Activated naive CD8-positive, alpha-beta T cell treated with anti-CD3 and anti-CD28 coated beads for 36 hours (primary cell): ENCODE measurements at places on chromosomes 6 and 20. TPM values are rescaled to one million over a fixed set of nuclear protein-coding genes. Genes with fewer than 3 reads are reported as not detected.

The B3GALT4 gene
- total RNA-seq: 2.1 TPM

The ZSWIM3 gene
- 3.5 TPM for total RNA-seq

The CFAP61 gene
- total RNA-seq: not detected

The CRISP2 gene
- total RNA-seq: not detected

The NTSR1 gene
- not detected for total RNA-seq

The PM20D2 gene
- 27.5 TPM for total RNA-seq

The GTSF1L gene
- total RNA-seq: not detected

The ARMC2 gene
- total RNA-seq: 3.5 TPM

The ELOVL4 gene
- 1.7 TPM for total RNA-seq

The TGM3 gene
- not detected for total RNA-seq

The TOX2 gene
- 0.52 TPM for total RNA-seq

The TCP1 gene
- 631 TPM for total RNA-seq

The EDN1 gene
- total RNA-seq: not detected

The TDRD6 gene
- total RNA-seq: not detected

The C20orf204 gene
- total RNA-seq: 2.5 TPM

The NUDT3 gene
- total RNA-seq: 18.1 TPM

The ABHD16B gene
- total RNA-seq: not detected

The OARD1 gene
- total RNA-seq: 43.7 TPM

The HLA-DMB gene
- total RNA-seq: 6.1 TPM

The SRSF12 gene
- total RNA-seq: 0.78 TPM

The TPD52L1 gene
- total RNA-seq: 0.40 TPM

The HLA-DQB2 gene
- total RNA-seq: 0.54 TPM

The MRAP2 gene
- total RNA-seq: not detected

The SNX9 gene
- total RNA-seq: 64.4 TPM

The SLC17A1 gene
- total RNA-seq: not detected

The CLPSL1 gene
- not detected for total RNA-seq

The CDH26 gene
- total RNA-seq: 0.66 TPM

The SLC22A3 gene
- not detected for total RNA-seq

The PHACTR1 gene
- 0.72 TPM for total RNA-seq

The VSTM2L gene
- total RNA-seq: not detected

The CCN5 gene
- not detected for total RNA-seq

The LRRC73 gene
- 0.10 TPM for total RNA-seq

The MAP3K7 gene
- 22.5 TPM for total RNA-seq

The TMEM74B gene
- 1.5 TPM for total RNA-seq

The COL20A1 gene
- total RNA-seq: not detected

The HEY2 gene
- not detected for total RNA-seq

The GSTA2 gene
- not detected for total RNA-seq

The SYTL3 gene
- total RNA-seq: 101 TPM

The KIAA1755 gene
- not detected for total RNA-seq

The MMP24 gene
- total RNA-seq: not detected

The MTFR2 gene
- 30.0 TPM for total RNA-seq

The PROKR2 gene
- total RNA-seq: not detected

The BEND6 gene
- total RNA-seq: not detected

The EBF4 gene
- total RNA-seq: 0.66 TPM

The PXT1 gene
- total RNA-seq: 0.10 TPM

The TBXT gene
- total RNA-seq: not detected

The MCCD1 gene
- total RNA-seq: not detected

The NKX2-4 gene
- total RNA-seq: not detected

The SLC17A9 gene
- 49.7 TPM for total RNA-seq

The CEP250 gene
- total RNA-seq: 48.8 TPM

The PRSS16 gene
- 0.54 TPM for total RNA-seq

The GPRC6A gene
- total RNA-seq: not detected

The STK38 gene
- total RNA-seq: 21.5 TPM

The ADAM33 gene
- total RNA-seq: not detected

The CYP39A1 gene
- not detected for total RNA-seq

The FAM50B gene
- 8.7 TPM for total RNA-seq

The SLC16A10 gene
- 12.0 TPM for total RNA-seq
